Fibroblast of villous mesenchyme (primary cell): ENCODE measurements at places on chromosomes 7 and 10. TPM values are rescaled to one million over a fixed set of nuclear protein-coding genes. Genes with fewer than 3 reads are reported as not detected.

COA1 gene
- 37.7 and 41.5 TPM in 2 replicates for total RNA-seq

DAGLB gene
- total RNA-seq: 18.0 and 29.4 TPM in 2 replicates

DNAH11 gene
- total RNA-seq: under 0.01 TPM in 2 replicates

HPS1 gene
- 43.2 and 49.3 TPM in 2 replicates for total RNA-seq

NAT16 gene
- total RNA-seq: not detected in 2 replicates

CYP2E1 gene
- 1.3 and 1.6 TPM in 2 replicates for total RNA-seq

KNDC1 gene
- 1.9 and 5.6 TPM in 2 replicates for total RNA-seq

LMOD2 gene
- not detected in 2 replicates for total RNA-seq

TMEM236 gene
- under 0.01 TPM in 2 replicates for total RNA-seq

LOXL4 gene
- 67.8 and 68.3 TPM in 2 replicates for total RNA-seq

DNA sequence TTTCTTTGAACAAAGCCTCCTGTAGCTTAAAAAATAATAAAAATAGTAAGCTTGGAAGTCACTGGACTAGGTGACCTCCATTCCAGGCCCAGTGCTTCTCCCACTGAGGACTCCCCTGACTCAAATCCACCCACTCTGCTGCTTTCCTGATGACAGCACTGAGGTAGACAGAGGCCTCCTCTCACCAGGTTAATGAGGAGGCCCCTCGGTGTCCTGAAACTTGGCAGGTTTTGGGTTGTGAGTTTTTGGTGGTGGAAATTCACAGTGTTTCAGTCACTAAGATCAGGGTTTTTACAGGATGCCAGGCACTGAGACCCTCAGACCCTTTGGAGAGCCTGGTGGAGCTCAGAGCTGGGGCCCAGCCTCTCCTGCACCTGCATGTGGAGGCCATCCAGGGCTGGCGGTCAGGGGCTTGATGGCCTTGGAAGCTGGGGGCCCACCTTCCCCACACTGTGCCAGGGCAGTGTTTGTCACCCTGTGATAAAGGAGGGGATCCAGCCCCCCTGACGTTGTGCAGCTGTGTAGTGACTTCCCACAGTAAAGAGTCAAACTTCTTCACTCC is 19.1 kb downstream of the TSPAN14 start:
- DNase-seq: no peak

GRCh38 chr7:157955348-157955999 is 618.7 kb downstream of the DNAJB6 start:
- no peak for DNase-seq

DNA sequence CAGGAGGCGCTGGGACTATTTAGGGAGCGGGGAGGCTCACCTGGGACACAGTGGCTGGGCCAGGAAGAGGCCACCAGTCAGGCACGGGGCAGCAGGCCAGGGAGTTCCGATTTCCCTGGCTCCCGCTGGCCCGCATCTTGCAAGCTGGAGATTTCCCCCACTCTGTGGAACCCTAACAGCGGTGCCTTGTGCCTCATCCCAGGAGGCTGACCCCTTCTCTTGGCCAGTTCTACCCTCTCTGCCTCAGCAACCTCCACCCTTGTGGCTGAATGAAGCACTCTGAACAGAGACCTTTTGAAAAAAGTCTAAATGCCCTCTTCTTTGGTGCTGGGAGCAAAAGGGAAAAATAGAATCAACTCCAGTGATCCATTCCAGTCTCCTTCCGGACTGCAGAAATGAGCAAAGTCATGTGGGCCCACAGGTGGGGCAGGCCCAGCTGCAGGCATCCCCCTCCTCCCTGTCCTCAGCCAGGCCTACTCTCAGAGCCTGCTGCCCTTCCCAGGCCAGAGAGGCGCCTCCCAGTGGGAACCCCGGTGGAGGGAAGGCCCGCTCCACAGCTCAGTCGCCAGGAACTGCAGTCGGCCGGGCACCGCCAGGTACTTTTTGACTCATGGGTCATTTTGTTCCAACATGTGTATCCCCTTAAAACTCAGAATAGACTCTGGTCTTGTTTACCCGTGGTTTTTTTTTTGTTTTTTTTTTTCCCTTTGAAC is 155.5 kb downstream of the ZNF248 start:
- no peak for DNase-seq

- DNase-seq: no peak
These were observed 63.5 kb upstream of the SLC39A12 start for GRCh38 chr10:17888189-17888588.

- DNase-seq: no peak
These were observed 4.5 kb upstream of the AIFM2 start for GRCh38 chr10:70137135-70137534.

- no peak for DNase-seq
These were observed 165.7 kb downstream of the ELMO1 start for GRCh38 chr7:37282927-37283326.

DNA sequence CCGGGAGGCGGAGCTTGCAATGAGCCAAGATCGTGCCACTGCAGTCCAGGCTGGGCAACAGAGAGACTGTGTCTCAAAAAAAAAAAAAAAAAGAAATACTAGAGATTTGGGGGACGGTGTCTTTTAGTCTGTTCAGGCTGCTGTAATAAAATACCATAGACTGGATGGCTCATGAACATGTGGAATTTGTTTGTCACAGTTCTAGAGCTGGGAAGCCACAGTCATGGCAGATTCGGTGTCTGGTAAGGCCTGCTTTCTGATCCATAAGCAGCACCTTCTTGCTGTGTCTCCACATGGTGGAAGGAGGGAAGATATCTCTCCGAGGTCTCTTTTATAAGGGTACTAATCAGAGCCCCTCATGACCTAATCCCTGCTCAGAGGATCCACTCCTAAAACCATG is 102.7 kb upstream of the MKLN1 start:
- no peak for DNase-seq

- no peak for DNase-seq
These were observed 170.8 kb downstream of the AUTS2 start for GRCh38 chr7:69768986-69769595.

- DNase-seq: peak; percentile 69
These were observed 4.4 kb upstream of the ARID5B start for GRCh38 chr10:61896854-61897661.

GRCh38 chr7:23396222-23397015 is 73.9 kb downstream of the IGF2BP3 start:
- peak; percentile 43 for DNase-seq

DNA sequence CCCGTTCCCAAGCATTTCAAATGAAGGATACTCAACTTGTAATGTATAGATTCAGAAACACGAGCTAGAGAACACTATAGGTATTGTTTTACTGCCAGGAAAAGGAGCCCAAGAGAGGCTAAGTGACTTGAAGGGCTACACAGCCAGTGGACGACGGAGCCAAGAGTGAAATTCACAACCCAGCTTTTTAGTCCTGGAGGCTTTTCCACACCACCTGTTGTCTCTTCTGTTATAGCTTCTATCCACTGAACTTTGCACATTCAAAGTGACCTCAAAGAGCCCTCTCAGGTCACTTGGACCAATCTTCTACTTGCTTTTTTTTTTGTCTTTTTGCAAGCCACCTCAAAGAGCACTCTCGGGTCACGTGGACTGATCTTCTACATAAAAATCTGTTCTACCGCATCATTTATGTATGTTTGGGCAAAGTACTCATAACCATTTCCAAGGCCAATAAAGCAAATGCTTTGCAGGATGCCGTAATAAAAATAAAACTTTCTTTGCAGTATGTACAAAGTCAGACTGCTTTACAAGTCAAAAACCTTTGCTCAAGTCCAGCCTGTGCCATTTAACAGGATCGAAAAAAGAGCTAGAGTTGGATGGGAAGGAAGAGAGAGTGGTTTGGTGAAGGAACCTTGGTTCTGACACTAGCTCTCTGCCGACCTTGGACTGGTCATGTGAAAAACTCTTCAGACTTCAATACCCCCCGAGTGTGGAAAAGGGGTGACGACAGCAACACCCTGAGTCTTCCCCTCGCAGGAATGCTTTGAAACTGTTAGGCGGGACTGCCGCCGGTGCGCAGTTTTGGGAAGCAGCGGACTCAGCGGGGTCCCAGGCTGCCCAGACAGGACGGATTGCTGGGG is 821 bp downstream of the SLC35B4 start:
- DNase-seq: peak; percentile 31

DNA sequence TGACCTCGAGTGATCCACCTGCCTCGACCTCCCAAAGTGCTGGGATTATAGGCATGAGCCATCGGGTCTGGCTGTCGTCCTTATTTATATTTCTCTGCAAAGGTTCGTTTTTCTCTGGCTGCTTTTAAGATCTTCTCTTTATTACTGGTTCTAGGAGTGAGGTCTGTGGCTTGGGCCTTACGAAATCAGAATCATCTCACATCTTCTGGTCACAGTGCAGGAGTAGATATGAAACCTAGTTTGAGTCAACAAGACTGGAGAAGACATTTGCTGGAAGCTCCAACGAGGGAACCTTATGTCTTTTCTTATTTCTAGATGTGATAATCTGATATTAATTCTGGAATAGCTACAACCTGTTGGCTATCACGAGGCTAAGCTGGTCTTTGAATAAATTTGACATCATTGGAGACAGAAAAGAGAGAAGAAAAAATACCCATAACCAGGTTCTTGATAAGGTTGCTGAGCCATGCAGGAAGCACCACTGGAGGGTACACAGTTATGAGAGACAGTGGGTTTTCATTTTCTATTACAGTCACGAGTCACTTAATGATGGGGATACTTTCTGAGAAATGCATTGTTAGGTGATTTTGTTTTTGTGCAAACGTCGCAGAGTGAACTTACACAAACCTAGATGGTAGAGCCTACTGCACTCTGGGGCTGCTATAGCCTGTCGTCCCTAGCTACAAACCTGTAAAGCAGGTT is 25.6 kb upstream of the IL15RA start:
- DNase-seq: no peak

GRCh38 chr10:30727524-30727923 is 98.0 kb upstream of the LYZL2 start:
- no peak for DNase-seq
